GM04503 (cell line): ENCODE measurements at places on chromosomes 13 and 19.

GRCh38 chr13:88068975-88069374, 397.8 kb downstream of the SLITRK5 start:
- no peak for DNase-seq

DNA sequence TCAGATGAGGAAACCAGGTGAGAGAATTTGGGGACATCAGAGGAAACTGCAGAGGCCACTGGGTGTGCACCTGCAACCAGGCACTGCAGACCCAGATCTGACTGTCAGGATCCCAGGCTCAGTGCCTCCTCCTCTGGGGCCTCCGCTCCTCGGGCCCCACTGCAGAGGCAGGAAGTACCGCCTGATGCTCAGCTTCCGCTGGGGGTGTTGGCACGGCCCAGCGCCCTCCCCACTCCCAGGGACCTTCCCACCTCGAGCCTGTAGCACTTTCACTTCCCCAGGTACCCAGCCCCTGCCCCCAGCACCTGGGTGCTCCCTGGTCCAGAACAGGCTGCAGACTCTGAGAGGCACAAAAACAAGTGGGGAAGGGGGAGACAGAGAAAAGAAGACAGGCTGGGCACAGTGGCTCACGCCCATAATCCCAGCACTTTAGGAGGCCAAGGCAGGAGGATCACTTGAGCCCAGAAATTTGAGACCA, 1.4 kb upstream of the CD37 start:
- DNase-seq, result no peak

- no peak for DNase-seq
Observed at GRCh38 chr13:44271915-44272341, 101.7 kb upstream of the SERP2 start.

GRCh38 chr13:98910501-98910951, 67.3 kb downstream of the DOCK9 start:
- DNase-seq, result peak; percentile 44

GRCh38 chr13:48977973-48978372, 2.3 kb downstream of the FNDC3A start:
- DNase-seq, result peak; percentile 8

DNA sequence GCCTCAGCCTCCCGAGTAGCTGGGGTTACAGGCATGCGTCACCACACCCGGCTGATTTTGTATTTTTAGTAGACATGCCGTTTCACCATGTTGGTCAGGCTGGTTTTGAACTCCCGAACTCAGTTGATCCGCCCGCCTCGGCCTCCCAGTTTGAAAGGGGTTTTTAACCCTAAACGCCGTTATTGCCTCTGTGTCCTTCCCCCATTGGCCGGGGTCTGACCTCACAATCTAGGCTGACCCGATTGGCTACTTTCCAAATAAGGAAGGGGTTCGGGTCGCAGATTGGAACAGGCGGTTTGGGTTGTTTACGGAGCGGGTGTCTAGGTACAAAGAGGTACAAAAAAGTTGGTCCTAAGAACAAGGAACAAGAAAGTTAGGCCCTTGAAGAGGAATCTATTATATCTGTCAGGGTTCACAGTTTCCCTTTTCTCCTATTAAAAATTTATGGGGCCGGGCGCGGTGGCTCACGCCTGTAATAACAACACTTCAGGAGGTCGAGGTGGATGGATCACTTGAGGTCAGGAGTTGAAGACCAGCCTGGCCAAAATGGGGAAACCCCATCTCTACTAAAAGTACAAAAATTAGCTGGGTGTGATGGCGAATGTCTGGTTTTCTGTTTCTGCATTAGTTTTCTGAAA, 1.0 kb downstream of the ZNF253 start:
- no peak for DNase-seq

DNA sequence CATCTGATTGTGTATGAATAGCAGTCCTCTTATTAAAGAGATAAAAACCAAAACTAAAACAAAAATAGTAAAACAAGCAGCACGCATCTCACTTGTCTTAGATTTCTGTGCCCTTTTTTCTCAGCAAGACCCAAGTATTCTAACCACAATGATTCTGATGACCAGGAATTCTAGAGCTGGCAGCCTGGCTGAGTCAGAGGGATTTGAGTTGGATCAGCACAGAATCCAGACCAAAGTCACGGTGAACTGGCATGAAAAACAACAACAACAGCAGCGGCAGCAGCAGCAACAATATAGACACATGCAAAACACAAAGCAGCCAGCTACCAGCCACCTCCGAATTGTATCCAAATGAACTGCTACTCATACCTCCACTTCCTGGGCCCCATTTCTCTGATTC, 360.5 kb downstream of the KCNRG start:
- peak; percentile 83 for DNase-seq

DNA sequence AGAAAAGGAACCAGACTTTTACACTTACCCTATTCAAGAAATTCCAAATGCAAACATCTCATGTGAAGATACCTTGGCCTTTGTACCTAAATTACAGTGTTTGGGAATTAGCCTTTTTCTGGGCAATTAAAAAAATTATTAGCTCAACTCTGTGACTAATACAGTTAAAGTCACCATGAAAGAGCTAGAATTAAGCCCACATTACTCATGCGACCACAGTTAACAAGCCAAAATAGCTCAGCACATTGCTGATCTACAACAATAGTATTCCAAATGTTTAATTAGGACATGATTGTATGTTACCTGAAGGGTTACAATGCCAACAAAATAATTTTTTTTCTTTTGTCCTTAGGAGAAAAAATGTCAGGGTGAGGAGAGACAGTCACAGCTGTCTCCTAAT, 263.6 kb upstream of the GPC6 start:
- DNase-seq, result no peak

- no peak for DNase-seq
Observed at GRCh38 chr13:29459813-29460355, 135.6 kb downstream of the SLC7A1 start.

- no peak for DNase-seq
Observed at GRCh38 chr13:96696389-96696900, 297.8 kb downstream of the OXGR1 start.

GRCh38 chr19:39679056-39679790, 23.5 kb downstream of the LGALS16 start:
- DNase-seq, result no peak

- no peak for DNase-seq
Observed at GRCh38 chr13:88068316-88068715, 397.1 kb downstream of the SLITRK5 start.

- DNase-seq, result no peak
Observed at GRCh38 chr13:109759609-109760008, 26.8 kb downstream of the IRS2 start.

- DNase-seq, result no peak
Observed at GRCh38 chr13:112056739-112057438, 10.1 kb upstream of the SOX1 start.

DNA sequence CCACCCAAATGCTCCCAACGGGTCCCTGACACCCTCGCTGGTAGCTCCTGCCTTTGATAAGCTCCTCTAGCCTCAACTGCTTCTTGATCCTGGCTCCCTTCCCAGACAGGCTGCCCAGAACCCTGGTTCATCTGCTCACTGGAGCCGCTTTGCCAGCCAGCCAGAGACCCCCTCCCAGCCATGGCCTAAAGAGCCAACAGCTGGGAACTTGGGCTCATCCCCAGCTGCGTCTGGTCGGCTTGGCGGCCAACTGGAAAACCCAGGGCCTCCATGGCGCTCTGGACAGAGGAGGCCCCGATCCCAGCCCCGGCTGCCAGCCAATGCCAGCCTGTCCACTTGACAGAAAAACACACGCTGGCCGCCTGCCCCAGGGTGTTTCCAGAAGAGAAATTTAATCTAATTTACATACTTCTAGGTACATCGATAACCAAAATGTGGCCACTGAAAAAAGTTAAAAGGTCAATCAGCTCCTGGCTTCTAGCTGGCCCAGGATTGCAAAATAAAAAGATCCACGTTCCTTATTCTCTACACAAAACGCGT, 3.0 kb upstream of the AKAP8L start:
- no peak for DNase-seq

DNA sequence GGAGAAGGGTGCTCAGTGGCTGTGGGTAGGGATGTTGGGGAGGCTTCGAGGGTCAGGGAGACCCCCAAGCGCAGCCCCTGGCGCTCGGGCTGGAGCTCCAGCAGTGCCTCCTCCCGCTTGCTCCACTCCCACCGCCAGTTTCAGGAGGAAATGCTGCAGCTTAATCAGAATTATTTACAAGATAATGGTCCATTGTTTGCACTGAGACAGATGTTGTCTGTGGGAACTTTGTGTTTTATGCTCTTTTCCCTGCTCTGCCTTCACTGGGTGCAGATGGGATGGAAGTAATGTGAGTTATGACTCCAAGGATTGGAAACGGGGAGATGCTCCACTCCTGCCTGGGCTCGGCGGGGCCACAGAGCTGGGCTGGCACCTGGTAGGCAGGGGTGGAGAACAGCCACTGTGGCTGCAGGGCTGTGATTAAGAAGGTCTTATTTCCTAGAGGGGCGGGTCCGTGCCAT, 192.4 kb downstream of the ZNF536 start:
- no peak for DNase-seq

GRCh38 chr13:98581381-98581780, 4.5 kb upstream of the STK24 start:
- no peak for DNase-seq

DNA sequence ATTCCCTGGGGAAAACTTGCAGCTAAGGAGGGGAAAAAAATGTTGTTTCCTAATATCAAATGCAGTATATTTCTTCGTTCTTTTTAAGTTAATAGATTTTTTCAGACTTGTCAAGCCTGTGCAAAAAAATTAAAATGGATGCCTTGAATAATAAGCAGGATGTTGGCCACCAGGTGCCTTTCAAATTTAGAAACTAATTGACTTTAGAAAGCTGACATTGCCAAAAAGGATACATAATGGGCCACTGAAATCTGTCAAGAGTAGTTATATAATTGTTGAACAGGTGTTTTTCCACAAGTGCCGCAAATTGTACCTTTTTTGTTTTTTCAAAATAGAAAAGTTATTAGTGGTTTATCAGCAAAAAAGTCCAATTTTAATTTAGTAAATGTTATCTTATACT, 33.6 kb downstream of the TNFSF11 start:
- DNase-seq, result no peak

DNA sequence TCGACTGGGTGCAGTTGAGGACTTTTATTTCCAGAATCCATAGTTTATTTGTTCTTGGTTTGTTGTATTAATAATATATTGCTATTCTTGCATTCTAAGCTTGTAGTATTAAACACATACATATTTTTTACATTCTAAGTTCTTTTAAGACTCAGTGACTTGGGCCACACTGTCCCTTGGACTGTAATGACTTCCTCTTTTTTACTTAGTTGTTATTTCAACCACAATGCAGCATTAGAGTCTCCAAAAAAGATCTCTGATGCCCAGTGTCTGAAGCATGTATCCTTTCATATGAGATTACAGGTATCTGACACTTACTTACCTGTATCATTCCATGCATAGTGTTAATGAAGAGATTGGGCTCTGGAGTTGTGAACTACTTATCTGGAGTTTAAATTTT, 864.9 kb upstream of the PCDH20 start:
- DNase-seq, result no peak

DNA sequence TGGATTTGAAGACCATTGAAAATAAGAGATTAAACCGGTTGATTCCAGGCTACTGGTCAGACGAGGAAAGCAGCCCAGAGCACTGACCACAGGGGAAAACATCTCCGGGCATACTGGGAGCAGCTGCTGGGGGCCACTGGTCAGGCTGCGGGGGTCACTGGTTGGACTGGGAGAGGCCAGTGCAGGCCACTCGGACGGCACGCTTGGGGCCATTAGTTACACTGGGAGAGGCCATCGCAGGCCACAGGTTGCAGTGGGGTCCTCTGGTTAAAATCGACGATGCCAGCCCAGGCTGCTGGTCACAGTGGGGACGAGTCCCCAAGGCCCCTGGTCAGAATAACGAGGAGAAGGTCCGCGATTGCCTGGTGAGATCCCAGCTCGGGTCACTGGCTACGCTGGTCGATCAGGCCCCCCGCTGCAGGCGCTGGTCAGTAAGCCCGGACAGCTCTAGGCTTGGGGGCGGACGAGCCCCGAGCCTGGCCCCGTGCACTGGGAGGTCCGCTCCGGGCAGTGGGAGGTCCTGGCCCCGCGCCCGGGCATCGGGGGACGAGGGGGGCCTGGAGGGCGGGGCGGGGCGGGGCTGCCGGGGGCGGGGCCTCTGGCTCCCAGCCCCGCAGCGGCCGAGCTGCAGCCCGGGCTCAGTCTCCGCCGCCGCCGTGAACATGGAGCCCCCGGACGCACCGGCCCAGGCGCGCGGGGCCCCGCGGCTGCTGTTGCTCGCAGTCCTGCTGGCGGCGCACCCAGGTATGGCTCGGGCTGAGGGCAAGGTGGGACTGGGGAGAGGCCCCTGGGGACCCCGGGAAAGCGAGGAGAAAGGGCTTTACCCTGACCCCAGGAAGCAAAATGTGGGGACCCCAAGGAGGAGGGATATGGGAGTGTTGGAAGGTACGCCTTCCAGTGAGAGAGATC, at the start of gene BCAM:
Gene BCAM, plus strand, starts transcription at position 641 of the 909 bp plus-strand sequence. Its CDS starts 22 bp downstream, at position 663.
- no peak for DNase-seq

- DNase-seq, result no peak
Observed at GRCh38 chr19:7912697-7913564, 1.7 kb upstream of the TGFBR3L start.

DNA sequence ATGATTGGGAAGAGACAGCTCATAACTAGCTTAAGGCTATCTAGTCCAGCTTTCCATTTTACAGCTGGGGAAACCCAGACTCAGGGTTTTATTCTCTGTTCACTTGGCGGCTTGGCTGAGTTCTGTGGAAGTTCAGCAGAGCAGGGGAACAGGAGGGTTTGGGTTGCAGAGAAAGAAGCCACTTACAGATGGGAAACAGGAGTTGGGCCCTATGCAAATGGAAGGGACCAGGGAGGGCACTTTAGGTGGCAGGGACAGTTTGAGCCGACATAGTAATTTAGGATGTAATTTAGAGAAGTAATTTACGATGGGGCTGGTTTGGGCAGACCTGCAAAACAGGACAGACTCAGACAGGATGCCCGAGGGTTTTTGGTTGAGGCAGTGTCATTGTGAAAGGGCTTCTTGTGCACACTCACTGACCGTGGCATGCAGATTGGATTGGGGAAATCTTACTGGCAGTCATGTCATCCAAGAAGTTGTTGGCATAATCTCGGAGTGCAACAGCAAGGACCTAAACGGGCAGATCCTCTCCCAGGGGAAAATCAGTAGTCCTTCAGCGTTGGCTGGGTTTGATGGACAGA, 47.3 kb upstream of the GPR183 start:
- no peak for DNase-seq

- no peak for DNase-seq
Observed at GRCh38 chr19:313169-313987, 22.2 kb upstream of the PLPP2 start.

DNA sequence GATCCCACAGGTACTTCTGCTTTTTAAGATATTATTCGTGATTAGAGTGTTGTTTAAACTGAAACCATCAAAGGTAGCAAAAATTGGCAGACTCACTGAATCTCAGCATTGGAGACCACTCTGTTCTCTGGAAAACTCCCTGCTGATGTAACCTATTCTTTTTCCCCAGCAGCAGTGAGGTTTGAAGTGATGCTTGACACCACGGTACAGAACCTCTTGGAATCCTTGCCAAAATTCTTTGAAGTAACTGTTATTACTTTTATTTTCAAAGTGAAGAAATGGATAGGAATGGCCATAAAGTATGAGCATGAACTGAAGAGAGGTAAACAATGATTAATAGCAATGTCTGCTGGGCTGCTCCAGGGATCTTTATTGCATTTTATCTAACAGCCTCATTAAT, 66.4 kb upstream of the KL start:
- no peak for DNase-seq
